Activated T-cell treated with anti-CD3 and anti-CD28 coated beads for 24 hours (primary cell): ENCODE measurements at places on chromosomes 2 and 18.

DNA sequence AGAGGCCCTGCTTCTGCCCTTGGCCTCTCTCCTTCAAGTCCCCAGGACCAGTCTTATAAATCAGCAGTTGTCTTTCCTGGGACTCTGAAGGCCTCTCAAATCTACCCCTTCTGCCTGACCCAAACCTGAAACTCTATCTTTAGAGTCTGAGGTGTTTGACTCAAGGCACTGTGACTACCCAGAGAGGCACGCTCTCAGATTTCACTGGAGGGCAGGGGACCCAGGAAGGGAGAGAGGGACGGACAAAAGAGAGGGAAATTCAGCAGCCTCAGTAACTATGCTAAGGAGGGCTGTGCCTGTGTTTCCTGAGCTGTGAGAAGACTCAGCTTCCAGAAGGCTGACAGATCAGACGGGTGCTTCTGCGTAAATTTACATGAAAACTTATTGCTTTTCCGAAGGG lies 217.8 kb downstream of the HAUS1 start:
- DNase-seq = no peak

DNA sequence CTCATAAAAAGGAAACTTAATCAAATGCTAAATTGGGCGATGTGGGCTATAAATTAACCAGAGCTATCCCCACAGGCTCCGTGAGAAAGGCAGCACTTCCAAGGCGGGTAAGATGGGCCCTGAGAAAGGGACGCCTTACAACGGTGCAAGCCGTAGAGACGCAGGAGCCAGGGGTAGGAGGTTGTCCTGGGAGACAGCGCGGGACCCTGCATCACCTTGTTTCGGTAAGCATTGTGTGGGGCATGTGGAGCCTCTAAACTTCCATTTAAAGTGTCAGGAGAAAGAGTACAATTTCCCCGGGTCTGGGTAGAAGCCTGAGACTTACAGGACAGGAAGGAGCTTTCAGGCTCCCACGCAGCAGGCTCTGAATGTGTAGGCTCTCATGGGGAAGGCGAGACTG lies 1.2 kb upstream of the PER2 start:
- no peak for DNase-seq

DNA sequence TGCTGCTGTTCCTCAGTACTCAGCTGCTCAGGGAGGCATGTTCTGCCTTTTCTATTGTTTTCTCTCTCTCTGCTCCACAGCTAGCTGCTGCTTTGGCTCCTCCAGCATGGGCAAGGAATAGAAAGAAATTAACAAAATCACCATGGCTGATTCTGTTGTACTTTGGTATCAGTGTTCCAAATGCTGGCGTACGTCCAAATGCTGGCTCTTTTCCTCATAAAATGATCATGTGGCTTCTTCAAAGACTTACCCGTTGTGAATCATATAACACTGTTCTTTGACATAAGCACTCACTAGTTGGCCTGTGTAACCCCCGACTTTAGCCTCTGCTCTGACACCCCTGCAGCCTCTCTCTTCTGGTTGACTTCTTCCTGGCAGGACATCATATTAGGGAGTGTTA lies 547.6 kb downstream of the CPS1 start:
- no peak for DNase-seq

GRCh38 chr18:66727991-66728390 lies 124.1 kb upstream of the CDH19 start:
- no peak for DNase-seq

DNA sequence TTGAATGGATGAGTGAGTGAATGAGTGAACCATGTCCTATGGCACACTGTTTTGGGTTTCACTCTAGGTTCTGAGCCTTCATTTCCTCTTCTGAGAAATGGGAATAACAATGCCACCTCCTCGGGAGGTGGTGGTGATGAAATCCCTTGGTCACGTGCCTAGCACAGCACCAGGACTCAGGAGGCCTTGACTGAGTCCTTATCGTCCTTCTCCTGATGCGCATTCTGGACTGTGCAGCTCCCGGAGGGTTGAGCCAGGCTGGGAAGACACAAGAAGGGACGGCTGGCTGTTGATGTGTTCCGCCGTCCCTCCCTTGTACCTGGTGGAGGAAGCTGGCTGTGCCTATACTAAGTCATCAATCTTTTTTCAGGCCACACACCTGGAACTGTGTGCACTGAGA lies 437.3 kb downstream of the ZNF521 start:
- no peak for DNase-seq

DNA sequence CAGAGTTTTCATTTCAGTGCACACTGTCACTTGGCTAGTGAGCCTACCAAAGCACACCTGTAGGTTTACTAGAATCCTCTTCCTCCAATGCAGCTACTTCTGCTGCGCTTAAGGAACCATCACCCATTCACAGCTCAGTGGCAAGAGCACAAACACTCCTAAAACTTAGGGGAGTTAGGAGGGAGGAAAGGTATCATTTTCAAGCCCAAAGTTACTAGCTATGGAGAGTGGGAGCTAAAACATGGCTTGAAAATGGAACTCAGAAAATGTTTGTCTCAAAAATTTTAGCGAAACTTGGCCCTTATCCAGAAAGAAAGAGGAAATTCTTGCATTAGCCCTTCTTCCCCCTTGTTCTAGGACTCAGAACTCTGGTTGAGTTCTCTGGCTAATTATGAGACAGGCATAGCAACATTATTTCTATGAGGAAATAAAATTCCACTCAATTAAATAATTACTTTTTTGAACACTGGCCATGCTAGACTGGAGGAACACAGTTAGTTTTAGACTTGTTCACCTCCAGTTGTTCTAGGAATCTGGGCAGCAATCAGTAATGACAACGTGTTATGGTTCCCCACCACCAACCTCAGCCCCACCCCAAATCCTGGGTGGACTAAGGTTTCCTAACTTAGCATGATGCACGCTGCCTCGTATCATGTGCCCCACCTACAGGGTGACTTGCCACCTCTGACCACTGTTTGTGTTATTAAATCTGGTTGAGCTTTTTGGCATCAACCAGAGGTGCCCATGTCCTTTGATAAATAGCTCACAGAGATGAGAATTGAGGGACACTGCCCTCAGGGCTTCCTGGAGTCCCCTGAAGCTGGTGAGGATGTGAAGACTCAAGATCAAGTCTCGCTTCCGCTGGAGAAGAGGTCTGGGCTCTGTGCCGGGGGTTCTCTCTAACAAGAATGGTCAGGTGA lies 32.8 kb downstream of the LPIN2 start:
- DNase-seq = no peak

DNA sequence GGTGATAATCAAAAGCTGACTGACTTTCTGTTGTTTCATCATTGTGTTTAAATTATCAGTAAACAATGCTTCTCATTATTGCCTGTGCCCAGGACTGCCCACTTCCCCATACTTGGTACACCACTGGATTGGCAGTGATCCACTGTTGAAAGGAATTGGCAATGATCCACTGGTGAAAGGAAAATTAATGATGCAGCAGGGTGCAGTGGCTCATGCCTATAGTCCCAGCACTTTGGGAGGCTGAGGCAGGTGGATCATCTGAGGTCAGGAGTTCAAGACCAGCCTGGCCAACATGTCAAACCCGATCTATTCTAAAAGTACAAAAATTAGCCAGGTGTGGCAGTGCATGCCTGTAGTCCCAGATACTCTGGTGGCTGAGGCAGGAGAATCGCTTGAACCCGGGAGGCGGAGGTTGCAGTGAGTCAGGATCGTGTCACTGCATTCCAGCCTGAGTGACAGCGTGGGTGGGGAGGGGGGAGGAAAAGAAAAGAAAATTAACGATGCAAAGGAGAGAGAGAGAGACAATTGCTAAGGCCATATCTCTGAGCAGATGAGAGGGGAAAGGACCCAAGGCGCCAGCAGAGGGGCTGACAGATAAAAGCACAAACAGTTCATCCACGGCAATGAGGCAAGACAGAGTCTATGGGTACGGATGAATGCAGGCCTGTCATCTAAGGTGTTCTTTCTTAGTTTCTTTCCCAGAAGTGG lies 10.2 kb upstream of the GTF2A1L start:
- DNase-seq = no peak

GRCh38 chr18:68035774-68036522 lies 519.4 kb upstream of the DSEL start:
- no peak for DNase-seq

DNA sequence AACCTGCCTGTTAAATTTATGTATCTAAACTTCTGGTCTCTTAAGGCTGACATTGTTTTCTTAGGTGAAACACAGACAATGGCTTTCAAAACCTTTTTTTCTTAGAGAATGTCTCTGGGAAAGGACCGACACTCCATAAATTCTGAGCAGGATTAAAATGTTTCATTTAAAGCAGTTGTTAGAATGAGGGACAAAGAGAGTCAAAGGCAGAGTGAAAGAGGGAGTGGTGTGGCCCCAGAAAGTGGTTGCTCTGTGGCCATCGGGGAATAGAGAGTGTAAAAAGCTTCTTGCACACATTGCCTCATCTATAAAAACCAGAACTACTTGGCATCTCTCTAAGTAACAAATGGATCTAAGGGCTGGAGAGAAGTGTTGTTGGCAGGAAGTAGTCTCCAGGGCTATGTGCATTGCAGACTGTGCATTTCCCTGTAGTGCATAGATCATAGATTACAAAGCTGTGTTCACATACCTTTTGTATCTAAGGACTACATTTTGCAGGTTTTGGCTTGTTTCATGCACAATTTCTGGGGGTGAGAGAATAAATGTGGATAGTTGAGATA lies 3.6 kb downstream of the RPRM start:
- DNase-seq = no peak

DNA sequence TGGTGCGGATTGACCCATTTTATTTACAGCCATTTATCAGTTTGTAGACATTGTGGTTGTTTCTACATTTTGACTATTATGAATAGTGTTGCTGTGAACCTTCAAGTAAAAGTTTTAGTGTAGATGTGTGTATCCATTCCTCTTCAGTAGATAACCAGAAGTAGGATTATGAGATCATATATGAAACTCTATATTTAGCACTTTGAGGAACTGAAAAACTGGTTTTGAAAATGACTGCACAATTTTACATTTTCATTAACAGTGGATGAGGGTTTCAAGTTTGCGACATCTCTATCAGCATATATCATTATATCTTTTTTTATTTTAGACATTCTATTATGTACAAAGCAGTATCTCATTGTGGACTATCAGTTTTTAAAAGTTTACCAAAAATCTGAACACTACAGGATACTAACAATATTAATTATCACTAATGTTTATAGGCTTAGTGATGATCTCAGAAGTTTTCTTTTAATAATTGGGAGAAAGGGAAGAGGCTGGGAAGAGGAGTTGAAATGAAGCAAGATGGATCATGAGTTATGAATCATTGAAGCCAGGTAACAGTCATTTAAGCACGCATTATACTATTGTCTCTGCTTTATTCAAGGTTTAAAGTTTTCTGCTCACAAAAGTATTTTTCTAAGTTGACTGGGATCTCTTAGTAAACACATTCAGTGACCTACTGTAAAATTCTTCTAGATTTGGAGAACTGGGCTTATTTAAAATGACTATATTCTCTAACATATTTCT lies 329.0 kb upstream of the LRATD1 start:
- no peak for DNase-seq

DNA sequence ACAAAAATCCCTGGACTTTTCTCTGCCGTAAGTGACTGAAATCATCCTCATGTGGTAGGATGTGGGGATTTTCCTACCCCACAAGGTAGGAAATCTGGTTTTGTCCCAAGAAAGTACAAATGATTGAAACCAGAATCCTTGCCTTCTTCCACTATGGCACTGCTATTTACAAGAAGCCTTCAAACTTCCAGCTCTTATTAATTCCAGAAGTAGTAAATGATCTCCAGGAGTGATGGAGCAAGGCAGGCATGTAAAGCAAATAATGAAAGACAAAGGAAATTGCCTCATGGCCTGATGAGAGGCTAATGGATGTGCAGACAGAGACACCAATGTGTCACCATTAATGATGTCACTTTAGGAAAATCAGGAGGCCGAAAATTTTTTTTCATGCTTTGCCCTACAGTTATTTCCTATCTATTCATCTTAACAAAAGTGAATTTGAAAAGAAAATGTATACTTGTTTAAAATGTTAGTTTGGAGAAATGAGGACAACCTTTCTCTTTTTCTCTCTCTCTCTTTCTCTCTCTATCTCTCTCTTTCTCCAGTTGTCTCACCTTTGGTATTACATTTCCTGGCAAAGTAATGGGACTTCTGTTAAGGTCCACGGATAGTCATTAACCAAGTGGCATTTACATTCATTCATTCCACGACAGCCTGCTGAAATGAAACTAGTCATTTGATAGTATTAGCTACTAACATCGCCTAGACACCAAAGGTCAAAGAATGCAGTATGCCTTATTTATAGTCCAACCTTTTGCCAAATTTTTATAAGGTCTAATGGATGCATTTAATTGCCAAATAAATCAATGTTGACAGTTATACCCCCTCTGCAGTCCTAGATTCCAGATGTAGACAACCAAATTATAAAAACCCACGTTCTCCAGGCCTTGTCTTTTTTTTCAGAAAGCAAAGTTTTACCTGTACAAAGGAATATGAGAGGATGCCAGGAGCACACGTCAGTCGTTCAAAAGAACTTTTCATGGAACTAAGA lies 5.0 kb upstream of the EVA1A start:
- no peak for DNase-seq

DNA sequence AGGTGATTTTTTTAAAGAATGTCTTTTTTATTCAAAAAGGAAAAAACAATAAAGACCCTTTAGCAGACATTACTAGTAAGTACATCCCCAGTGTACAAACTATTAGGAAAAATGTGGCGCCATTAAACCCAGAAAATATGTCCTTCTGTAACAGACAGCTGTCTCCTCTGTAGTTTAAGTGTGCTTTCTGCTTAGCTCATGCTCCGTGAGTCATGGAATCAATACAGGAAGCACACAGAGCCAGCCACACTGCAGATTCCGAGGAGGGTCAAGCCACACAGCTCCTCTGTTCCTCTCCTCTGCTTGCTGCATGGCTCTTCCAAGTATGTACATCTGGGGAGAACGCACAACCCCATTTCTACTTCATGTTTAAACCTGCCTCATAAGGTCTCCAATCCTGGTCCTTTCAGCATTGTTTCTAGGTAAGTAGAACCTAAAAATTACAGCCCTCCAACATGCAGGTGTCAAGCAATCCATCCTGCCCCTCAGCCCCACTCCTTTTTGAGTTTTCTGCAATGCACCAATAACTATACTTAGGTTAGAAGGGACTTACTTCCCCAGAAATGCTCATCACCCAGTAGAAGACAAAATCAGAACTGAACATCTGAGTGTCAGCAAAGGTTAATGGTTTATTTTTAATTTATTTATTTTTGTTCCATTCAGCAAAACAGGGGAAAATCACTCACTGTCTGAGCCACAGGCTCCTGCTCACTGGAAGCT lies 37.5 kb downstream of the ACVR1 start:
- DNase-seq = no peak
